RPMI7951 (cell line): ENCODE measurements at places on chromosomes 1 and 21. TPM values are rescaled to one million over a fixed set of nuclear protein-coding genes. Genes with fewer than 3 reads are reported as not detected.

CYYR1 gene
- not detected in 2 replicates for total RNA-seq

TTF2 gene
- 12.8 and 23.4 TPM in 2 replicates for total RNA-seq

DNA sequence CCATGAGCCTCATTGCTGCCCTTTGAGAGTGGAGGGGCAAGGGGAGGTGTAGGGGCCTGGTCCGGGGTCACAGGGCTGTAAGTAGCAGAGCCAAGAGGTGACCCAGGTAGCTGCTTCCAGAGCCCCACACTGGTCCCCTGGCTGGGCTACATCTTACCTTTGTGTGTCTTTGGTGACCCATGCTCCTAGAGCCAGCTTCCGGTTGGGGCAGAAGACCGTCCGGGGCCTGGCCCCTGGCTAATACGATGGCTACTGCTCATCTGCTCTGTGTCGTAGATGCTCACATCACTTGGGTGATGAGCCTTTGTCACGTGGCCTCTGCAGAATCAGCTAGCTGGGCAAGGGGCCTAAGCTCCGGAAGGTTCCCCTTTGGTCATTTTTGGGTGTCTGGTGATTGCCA lies 20.6 kb downstream of the ABCG1 start:
- DNase-seq, result no peak

SLAMF1 gene
- total RNA-seq, result 0.12 TPM in 1 of 2 replicates, not detected in the other

C1orf87 gene
- total RNA-seq, result not detected in 2 replicates

GPA33 gene
- 0.36 and 0.68 TPM in 2 replicates for total RNA-seq

DNA sequence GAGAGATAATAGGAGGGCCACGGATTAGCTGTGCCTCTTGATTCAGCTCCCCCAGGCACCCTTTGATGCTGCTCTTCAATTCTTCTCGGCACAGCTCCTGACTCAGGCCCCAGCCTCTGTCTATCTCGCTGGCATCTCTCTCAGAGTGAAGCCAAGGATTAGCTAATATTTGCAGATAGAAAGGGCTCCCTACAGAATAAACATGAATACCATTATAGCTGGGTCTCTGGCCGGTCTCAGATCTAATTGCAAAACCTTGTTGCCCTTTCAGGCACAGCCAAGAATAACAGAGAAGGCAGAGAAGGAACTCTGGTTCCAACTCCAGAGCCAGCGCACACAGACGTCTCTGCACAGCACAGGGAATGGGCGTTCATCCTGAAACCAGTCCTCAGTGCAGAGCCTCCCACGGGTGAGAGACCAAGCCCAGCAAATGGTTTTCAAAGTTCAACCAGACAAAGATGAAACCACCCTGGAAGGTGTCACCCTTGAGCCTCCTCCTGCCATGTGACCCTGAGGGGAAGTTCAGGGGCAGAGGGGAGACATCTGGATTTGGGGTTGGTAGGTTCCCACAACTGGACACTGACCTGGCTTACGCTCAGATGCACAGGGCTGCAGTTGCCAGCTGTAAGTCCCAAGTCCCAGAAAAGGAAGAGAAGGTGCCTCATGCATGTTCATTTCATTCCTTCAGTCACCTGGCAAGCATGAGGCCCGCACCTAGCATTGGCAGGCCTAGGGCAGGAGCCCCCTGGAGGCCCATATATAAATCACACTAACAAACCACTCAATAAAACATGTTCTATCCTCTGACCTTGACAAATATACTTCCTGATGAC lies 394.0 kb downstream of the NPHP4 start:
- DNase-seq, result no peak

DNA sequence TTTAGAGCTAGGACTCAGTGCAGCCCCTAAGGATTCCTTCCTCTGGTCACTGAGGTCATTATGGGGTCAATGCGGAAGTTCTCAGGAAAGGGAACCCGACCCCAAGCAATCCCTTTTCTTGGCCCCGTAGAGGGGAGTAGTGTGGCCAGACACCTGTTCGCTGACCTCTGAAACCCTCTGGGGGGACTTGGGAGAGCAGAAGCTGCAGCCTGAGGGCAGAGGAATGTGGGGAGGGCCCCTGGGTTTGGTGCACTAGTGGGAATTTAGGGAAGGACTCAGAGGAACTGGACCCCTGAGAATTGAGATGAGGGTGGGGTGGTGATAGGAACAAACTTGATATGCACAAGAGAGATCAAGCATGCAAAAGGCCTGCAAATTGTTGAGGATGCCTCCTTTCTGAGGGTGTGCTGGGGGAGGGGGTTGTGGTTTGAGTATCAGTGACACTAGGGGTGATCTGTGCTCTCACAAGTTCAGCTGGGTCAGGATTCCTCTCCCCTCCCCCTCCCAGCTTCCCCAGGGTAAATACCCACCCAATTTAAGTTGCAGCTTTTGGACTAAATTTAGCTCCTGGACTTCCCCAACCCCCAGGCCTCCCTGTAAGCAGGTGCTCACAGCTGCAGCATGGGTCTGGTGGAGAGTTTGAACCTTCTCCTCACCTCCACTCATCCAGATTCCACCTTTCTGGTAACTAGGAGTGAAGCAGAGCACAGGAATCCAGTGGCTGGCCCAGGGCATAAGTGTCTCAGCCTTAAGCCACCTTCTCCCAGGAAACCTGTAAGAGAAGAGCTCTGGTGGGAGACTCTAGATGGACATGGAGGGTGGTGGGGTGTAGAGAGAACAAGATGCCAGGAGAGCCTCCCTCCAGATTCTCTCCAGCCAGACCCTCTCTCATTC lies 13.5 kb downstream of the ADAMTSL4 start:
- no peak for DNase-seq

- DNase-seq, result no peak
Observed at GRCh38 chr1:108050158-108050557, 85.2 kb upstream of the VAV3 start.

GPATCH2 gene
- 14.2 and 17.0 TPM in 2 replicates for total RNA-seq

DNA sequence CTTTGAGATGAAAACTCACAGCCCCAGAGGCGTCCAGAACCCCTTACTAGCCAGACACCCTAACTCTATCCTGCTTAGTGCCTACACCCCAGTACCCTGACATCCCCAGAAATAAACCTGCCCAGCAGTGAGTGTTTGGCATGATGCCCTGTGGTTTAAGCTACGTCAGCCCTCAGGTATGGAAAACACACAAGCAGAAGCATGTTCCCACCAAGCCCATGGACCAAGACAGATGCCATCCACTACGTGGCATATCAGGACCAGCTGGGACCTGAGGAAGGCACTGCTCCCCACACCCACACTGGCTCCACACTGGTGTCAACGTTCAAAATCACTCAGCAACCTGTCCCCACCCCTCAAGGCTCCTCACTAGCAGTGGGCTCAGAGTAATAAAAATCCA lies 116.4 kb downstream of the SYT2 start:
- no peak for DNase-seq

DNA sequence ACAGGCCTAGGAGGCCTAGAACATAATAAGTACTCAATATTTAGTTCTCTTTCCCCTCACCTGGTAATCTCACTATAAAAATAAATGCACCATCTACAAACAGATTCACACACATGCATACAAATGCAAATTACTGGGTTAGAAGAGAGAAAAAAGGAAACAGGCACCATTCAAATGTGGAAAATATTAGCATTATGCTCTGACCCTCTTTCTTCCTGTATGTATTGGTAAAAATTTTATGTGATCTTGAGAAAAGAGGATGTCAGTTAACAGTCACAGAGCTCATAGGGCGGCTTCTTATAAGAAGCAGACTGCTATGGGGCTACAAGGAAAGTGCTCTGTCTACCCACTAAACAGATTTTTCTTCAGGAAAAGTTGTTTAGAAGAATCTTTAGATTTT lies 565.4 kb downstream of the LMO4 start:
- DNase-seq, result no peak

AURKAIP1 gene
- total RNA-seq, result 141 and 204 TPM in 2 replicates

DNA sequence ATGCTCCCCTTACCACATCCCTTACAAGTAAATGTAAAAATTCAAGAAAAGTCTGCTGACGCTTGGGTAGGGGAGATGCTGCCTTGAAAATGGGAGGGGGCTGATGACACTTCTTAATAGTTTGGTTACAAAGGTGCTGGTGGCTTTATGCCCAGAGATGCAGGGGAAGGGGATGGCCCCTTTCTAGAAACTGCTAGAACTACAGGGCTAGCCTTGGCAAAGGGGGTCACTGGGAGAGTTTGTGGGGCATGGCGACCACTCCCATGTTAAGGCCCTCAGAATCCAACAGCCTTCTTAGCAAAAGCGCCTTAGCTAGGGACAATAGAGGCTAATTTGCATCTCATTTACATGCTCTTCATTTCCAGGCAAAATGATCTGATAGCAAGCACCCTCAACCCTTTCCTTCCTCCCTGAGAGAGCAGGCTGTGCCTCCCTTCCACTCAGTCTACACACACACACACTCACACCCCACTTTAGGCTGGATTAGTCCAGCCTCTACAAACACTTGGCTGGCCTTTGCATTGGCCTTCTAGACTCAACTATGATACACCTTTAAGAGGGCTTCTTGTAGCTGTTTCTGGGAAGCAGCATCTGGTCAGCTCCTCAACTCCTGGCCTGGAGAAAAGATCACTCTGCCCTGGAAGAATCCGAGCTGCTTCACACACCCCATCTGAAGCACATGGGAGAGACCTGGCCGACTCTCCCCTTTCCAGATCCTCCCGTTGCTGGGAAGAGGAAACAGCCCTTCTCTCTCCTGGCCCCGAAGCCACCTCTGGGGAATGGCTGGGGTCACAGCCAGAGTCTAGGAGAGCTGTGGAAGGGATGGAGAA lies 1.7 kb downstream of the SEMA6C start:
- DNase-seq, result no peak

C1orf50 gene
- total RNA-seq, result 2.5 and 3.1 TPM in 2 replicates

DNA sequence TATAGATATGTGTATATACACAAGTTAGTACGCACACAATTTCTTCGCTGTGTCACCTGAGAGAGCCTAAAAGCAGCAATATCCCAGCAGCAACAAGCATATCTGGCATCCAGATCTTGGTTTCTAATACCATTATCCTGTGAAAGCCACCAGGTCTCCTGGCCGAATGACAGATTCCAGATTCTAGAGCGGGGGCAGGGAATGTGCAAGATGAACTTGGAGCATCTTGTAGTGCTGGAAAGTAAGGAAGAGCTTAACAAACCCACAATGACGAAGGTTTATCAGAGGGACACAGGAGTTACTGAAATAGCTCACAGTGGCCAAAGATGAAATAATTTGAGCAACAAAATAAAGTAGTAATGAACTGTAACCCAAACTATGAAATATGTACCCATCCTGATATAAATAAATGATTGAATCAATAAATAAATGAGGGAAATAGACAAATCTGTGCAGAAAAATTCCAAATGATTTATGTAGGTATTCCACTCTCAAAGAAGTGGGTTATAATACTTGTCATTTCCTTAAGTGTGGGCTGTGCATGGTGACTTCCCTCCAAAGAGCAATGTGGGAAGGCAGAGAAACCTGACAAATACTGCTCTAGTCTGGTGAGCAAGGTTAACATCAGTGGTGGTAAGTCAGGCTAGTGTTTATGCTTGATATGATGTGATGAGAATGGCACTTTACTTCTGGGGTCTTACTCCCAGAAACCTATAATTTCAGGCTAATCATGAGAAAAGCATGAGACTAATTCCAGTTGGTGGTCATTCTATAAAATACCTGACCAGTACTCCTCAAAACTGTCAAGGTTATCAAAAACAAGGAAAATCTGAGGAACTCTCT lies 67.9 kb downstream of the LRRC8D start:
- no peak for DNase-seq

RGS13 gene
- 0.20 and 0.84 TPM in 2 replicates for total RNA-seq

DNA sequence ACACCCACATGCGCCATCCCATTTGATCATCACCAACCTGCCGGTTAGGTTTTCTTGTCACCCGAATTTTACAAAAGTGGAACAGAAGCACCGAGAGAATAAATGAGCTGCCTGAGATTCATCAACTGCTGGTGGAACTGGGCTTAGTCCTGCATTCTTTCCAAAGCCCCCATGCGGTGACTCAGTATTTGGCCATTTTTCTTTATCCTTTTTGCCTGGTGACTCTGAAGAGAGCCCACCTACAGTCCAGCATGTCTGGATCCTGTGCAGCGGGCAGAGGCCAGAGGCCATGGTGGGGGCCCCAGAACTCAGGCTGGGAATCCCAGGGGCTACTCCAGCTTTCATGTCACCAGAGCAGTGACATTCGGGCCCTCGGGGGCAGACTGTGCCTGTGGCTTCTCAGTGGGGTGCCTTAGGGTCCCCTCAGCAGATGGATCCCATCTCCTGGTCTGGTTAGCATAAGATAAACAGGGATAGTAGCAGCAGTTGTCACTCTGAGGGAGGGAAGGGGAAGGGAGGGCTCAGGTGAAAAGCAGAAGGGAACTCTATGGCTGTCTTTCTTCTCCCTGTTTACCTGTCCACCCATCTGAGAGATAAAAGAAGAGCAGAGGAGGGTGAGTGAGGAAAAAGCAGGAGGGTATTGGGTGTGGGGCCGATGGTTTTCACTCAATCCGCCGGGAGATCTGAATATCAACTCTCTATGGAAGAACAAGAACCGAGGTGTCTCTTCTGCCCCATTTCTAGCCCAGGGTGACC lies 63.2 kb downstream of the KIF26B start:
- no peak for DNase-seq

ID3 gene
- 83.1 and 90.8 TPM in 2 replicates for total RNA-seq

- DNase-seq, result no peak
Observed at GRCh38 chr1:161054805-161055204, 9.0 kb upstream of the USF1 start.

- no peak for DNase-seq
Observed at GRCh38 chr21:39956586-39956985, 89.3 kb downstream of the PCP4 start.

- no peak for DNase-seq
Observed at GRCh38 chr1:94205639-94206038, 31.7 kb downstream of the ARHGAP29 start.

- DNase-seq, result no peak
Observed at GRCh38 chr1:45152126-45152525, 54.3 kb downstream of the ZSWIM5 start.

DNA sequence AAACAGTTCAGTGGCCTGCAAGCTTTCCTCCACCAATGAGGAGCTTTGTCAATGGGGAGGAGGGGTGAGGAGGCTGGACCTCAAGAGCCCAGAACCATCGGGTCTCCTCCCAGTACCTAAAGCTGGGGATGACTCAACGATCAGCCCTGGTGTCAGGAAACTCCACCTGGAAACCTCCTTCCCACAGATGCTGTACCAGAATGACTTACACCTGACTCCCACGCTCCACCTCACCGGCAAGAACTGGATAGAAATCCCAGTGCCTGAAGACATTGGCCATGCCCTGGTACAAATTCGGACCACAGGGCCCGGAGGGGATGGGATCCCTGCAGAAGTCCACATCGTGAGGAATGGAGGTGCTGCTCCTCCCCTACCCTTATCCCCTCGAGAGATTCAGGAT lies 11.4 kb downstream of the TMEM81 start:
- DNase-seq, result no peak

- DNase-seq, result no peak
Observed at GRCh38 chr21:26057477-26058170, 112.9 kb downstream of the APP start.

PTGFR gene
- total RNA-seq, result 31.3 and 39.9 TPM in 2 replicates

NBPF6 gene
- 2.5 TPM in 2 replicates for total RNA-seq
